A549 treated with CpdA at 1 μM for 4 hours (cell line): ENCODE measurements at places on chromosomes 3 and 15. TPM values are rescaled to one million over a fixed set of nuclear protein-coding genes. Genes with fewer than 3 reads are reported as not detected.

ACTRT3 gene
- 2.6 to 3.1 TPM (median 2.8 TPM) in 5 replicates for total RNA-seq

SCAANT1 gene
- 0.48 TPM in 1 of 5 replicates, not detected in the others for total RNA-seq

AP3B2 gene
- total RNA-seq, result 0.31 to 0.90 TPM (median 0.42 TPM) in 5 replicates

BSN gene
- total RNA-seq, result 0.10 to 0.19 TPM (median 0.13 TPM) in 5 replicates

HESX1 gene
- 0.23 to 0.51 TPM (median 0.37 TPM) in 3 of 5 replicates, not detected in the others for total RNA-seq
